ENCODE measurements at places on chromosomes 6 and 20.

DNA sequence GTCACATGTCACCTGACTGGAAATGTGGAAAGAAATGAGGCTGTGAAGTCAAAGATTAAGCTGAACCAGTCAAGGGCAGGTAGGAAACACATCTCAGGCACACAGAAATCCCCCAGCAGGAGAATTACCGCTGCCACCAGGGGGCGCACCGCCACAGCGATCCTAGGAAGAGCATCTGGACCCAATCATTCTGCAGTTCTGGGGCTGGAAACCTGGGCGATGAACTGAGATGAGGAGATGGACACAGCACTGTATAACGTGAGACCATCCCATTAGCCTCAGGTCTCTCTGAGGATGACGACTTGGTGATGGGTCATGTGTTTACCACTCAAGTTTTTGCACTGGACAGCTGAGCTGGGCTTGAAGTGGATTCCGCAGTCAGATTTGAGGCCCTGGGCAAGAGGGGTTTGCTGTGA, 6.5 kb upstream of the SLC24A3 start:
- DNase-seq = no peak

- no peak for DNase-seq
Observed at GRCh38 chr20:6848041-6848440, 80.6 kb downstream of the BMP2 start.

GRCh38 chr6:112300896-112301295, 46.2 kb upstream of the RFPL4B start:
- DNase-seq = no peak

- no peak for DNase-seq
Observed at GRCh38 chr6:90098001-90098531, 198.6 kb downstream of the BACH2 start.

GRCh38 chr6:121695329-121695728, 259.9 kb downstream of the GJA1 start:
- no peak for DNase-seq

DNA sequence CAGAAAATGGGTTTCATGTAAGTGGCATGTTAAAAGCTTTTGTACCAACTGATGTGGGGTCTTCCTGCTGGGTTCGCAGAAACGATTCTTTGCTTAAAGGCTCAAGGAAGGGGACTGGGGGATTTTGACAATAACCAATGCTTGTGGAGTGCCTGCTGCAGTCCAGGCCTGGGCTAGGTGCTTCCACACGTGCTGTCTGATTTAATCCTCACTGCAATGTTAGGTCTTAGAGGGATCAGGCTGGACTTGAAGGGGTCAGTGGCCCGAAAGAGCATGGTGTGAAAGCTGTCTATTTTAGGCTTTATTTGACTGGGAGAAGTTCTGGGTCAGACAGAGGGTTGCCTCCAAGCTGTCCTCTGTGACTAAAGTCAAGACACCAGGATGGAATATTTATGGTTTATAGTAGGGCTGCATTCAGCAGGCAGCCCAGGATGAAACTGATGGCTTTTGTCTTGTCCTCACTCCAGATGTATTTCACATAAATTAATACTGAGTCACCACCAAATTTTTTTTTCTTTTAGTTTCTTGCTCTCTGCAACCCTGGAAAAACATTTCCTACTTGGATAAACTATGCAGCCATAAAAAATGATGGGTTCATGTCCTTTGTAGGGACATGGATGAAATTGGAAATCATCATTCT, 219.1 kb downstream of the ZMYND8 start:
- no peak for DNase-seq

DNA sequence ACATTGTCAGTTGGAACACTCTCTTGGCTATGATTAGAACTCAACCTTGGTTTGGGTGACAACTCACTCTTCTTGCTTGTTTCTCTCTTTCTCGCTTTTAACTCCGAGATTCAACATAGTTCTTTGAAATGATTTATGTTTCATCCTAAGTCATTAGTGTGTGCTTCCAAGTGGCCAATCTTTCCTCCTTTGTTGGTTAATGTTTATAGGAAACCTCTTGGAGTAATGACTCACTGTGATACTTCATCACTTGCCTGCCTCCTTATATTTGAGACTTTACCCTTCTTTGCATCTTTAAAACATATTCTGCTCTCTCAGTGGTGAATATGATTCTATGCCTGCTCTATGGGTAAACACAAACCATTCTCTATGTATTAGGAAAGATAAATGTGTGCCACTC, 279.7 kb upstream of the FLRT3 start:
- DNase-seq = no peak

GRCh38 chr6:158009114-158009891, 27.6 kb downstream of the SYNJ2 start:
- DNase-seq = no peak

DNA sequence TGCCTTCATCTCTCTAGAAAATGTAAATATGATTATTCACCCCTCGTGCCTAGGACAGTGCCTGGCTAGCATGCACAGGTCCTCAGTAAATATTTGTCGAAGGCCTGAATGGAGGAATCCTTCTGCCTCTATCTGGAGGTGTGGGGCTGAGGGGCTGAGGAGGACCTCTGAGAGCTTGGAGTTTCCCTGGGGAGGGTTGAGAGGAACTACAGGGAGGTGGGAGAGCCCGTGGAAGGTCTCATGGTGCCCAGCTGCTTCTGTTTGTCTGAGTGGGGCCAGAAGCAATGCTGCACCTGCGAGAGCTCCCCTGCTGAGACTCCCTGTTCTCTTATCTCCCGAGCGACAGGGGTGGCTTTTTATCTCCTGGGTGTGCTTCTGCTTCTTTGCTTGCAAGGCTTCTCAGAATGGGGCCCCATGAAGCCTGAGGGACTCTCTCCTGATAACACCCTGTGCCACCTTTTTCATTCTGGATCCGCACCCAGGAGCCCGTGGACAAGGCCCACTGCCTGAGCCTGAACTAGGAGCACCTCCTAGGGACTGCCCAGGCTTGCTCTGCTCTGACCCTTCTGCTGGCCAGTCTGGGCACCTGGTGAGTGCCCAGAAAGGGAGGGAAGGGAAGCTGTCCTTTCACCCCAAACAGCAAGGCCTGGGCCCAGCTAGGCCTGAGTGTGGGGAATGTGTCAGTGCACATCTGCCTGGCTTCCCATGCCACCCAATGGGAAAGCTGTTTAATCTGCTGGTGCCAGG, 2.4 kb downstream of the SLC29A1 start:
- no peak for DNase-seq

DNA sequence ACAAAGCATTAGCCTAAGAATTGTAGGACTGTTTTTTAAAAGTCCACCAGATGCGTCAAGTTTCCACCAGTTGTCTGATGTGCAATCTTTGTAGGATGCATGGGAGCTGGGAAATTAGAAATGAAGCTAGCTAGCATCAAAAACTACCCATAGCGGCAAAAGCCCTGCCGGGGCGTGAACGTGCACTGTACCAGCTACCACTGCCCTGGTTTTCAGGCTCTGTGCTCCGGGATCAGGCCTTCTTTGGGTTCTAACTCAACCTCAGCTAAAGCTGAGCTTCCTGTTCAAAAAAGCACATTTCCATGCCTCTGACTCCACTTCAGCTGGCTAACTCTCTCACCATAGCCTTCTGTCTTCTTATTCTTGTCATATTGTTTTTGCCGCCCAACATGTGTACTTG, 26.9 kb upstream of the FUCA2 start:
- no peak for DNase-seq

DNA sequence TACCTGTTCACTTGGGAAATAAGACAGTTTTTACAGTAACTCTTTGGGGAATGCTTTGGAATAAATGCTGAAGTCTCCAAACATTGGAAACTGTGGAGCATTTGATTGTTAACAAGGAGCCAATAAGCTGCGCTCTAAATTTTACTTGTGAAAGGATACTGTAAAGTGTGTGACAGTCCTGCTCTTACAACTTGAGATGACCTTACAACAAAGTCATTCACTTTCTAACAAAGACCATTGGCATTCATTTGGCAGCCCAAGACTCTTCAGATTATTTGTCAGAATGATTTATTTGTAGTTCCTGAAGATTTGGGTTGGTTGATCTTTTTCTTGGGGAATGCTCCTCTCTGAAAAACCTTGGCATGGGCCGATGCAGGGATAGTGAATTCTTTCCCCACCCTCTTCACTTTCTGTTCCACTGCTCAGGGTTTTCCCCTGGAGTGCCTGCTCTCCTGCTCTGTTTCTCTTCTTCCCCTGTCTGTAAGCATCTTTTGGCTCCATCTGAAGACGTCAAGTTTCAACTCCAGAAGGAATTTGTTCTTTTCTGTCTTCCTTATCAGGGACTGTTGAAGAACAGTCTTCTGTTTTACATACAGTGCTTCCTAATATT, 116.4 kb downstream of the AKAP7 start:
- DNase-seq = no peak

DNA sequence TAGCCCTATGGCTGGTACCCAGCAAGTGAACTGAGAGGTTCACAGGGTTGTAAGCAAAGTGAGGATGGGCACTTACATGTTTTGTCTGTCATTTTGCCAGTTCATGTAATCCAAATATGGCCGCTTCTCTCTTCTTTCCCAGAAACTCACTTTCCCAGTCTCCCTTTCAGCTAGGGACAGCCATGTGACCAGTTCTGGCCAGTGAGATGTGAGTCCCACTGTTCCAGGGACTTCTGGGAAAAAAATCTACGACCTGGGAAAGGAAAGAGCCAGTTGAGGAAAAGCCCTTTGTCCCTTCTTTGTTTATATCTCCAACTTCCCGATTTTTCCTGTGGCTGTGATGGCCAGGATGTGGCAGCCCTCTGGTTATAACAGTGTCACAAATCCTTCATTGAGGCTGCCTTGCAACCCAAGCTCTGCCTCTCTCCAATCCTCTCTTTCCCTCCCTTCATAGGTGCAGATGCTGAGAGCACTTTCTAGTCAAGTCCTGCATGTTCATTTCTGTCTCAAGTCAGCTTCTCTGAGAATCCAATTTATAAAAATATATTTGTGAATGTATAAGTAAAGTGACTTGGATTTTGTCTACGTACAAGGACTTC, 148.6 kb upstream of the ZFP64 start:
- no peak for DNase-seq

DNA sequence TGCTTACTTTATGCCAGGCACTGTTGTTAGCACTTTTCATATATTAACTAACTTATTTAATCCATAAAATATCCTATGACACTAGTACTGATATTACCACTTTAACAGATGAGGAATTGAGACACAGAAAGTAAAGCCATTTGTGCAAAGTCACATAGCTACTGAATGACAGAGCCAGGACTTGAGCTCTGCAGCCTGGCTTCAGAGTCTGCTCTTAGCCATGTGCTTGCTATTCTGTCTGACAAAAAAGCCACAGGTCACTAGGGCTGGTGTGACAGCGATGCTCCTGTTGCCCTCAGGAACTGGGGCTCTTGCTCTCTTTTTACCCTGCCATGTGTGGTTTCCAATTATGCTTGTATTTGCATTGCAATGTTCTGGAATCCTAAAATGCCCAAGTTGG, 44.7 kb upstream of the RNF8 start:
- no peak for DNase-seq

- DNase-seq = no peak
Observed at GRCh38 chr6:84709121-84709520, 55.3 kb downstream of the TBX18 start.

GRCh38 chr20:8627340-8628004, 441.4 kb upstream of the PLCB4 start:
- no peak for DNase-seq

- DNase-seq = no peak
Observed at GRCh38 chr6:108113557-108114519, 39.3 kb upstream of the OSTM1 start.

DNA sequence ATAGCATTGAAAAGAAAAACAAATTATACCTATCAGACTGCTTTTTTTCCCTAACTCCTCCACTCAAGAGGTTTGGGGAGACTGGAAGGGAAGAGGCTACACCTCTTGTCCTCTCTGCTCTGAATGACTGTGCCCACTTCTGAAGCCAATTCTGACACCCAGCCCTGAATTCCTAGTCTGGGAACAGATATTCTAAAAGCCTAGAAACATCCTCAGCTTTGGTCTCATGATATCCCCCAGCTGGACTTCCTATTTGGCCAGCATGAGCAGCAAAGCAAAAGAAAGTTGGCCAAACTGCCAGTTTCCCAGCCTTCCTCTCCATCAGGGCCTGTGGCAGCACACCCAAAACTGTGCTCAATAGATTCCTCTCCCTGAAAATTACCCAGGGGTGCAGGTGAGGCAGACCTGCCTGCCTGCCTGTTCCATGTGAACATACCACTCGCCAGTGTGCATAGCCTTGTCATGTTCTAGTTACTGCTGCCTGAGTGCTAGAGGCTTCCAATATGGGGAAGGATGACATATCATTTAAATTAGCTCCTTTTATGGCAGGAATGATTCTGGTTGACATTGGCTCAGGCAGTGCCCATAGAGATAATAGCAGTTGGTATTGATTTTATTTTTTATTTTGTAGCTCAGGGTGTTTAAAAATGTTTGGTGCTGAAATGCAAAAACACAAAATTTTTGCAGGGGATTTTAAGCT, 152.1 kb upstream of the RIN2 start:
- DNase-seq = no peak

DNA sequence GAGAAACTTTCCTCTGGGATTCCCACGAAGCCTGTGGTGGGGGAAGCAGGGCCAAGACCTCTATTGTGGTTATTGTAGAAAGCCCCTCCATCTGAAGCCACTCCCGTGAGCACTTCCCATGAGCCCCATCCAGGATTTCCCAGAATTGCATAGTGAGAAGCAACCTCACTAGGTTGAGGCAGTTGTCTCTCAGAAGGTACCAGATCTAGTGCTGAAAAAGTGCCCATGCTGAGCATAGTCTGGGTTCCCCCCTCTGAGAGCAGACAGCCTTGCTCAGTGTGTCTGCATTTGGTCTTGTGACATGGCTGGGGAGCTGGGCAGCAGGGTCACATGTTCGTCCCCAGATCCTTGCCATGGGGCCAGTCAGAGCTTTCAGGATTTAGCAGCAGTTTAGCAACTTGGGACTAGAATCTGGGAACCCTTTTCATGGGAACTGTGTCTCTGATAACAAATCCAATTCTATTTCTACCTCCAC, 38.6 kb downstream of the SLC9A8 start:
- DNase-seq = no peak

GRCh38 chr20:45841407-45842129, 8.0 kb downstream of the SNX21 start:
- no peak for DNase-seq

- DNase-seq = no peak
Observed at GRCh38 chr20:18831830-18832499, 18.4 kb downstream of the SCP2D1 start.

Data from activated T-helper 9 cell treated with anti-CD3 and anti-CD28 coated beads, Interleukin-2, amount 50 U/mL, for 16 hours (primary cell).